ENCODE measurements at places on chromosomes 4 and X. TPM values are rescaled to one million over a fixed set of nuclear protein-coding genes. Genes with fewer than 3 reads are reported as not detected.

DNA sequence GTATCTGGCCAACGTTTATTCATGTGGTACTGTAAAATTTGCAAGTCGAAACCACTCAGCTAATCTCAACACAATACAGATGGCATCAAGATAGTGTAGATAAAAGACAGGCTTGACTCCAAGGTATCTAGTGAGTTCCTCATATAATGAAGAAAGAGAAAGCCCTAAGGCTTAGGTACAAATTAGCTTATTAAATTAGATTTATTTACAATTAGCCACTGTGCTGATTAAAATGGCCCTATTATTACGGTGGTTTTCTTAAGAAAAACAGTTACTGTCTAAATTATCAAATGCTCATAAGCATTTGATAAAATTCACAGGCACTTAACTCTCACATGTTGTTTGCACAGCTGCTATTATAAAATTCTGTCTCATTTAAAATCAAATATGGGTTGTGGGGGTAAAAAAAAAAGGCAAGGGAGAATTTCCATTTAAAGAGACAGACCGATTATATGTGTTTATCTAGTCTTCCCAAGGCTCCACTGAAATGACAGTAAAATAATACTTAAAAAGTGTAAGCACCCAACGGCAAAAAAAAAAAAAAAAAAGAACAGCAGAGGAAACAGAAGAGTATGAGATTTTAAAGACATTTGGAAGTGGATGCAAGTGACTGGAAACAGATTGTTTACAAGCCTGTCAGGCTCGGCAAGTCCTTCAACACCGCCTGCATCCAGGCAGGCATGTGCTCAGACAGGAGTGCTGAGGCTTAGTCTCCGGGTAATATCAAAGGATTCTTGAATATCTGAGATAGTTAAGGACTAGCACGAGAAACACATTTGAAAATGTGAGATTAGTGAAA lies 55.1 kb downstream of the FAM13A start:
- DNase-seq, result no peak

DNA sequence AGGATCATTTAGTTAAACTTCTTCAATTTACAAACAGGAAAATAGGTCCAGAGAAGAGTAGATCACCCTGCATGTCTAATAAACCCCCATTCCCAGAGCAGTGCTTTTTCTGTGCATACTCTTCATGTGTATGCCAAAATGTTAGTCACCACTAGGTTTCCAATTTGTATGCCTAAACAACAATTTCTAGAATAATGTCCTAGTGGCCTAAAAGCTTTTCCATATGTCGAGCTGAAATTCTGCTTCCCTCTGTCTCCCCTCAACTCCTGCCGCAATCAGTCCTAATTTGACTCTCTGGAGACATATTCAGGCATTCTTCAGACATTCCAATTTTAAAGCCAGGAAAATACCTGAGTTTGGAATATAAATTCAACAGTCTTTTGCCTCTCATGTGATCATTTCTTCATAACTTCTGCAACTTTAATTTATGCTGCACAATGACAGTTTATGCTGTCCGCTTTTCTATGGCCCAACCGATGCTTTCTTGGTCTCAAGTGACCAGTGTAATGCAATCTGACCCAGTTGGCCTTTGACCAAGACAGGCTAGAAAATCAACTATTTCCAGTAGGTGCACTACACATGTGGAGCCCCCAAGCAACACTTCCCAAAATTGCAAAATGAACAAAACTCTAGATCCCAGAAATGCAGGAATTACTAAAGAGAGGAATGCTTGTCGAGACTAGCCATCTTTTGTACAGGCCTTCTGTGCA lies 122.9 kb upstream of the FMR1 start:
- no peak for DNase-seq

- no peak for DNase-seq
These were observed 31.5 kb downstream of the SMS start for GRCh38 chrX:21972046-21972445.

DNA sequence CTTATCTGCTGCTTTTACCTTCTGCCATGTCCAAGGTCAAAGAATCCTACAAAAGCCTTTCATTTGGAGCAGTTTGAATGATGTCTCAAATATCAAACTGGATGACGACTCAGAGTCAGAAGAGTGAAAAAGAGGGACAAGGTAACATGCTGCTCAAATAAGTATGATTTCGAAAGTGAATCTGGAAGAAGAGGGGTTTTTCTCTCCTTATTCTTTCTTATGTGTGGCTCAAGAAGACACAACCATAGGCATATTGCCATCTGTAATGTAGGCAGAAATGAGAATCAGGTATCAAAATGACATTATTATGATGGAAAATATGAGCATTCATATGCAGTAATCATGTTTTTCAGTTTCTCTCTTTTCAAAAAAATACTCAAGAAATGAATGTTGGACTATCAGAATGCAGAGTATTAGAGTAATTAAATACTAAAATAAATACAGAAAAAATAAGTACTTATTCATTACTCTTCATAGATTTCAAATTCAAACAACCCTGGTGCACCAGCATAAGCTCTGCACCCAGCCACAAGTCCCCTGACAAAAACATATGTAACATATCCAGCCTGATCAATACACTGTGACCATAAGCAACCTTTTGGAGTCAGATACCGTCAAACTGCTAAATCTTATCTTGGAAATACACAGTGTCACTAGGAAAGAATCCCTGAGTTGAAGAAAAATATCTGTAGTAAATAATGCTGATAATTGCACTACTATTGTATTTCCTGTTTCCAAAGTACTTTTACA lies 468.6 kb downstream of the INPP4B start:
- no peak for DNase-seq

DNA sequence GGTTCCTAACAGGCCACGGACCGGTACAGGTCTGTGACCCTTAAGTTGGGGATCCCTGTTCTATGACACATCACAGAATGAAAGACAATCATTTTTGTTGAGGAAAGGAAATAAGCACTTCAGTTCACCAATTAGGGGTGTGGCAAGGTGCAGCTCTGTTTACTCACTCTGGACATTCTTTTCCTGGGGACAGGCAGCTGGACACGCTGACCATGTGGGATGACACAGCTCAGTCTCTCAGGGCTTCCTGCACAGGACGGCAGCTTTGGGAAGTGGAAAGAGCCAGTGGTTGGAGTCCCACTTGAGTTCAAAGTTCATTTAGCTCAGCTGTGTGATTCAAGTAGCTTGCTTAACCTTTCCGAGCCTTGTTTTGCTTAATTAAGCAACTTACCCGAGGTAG lies 55.7 kb downstream of the NDNF start:
- no peak for DNase-seq

DNA sequence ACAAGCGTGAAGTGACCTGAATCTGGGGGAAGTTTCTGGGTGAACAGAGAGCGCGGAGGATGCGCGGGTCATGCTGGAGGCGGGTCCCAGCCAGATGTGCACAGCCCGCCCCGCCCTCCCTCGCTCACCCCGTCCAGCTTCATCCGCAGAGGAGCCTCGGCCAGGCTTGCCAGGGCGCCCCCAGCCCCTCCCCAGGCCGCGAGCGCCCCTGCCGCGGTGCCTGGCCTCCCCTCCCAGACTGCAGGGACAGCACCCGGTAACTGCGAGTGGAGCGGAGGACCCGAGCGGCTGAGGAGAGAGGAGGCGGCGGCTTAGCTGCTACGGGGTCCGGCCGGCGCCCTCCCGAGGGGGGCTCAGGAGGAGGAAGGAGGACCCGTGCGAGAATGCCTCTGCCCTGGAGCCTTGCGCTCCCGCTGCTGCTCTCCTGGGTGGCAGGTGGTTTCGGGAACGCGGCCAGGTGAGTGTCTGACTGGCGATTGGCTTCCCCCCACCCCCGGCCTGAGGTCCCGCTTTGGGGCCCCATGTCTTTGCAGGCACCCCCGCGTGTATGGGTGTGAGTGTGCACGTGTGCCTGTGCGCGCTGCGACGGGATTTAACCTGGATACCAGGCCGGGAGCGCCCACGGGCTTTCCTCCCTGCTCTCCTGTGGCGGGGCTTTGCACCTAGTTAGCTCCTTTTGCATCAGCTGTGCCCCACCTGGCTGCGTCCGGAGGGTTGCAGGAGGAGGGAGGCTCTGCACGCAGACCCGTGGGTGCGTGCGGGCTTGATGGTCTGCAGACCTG lies at the start of gene EGFL6:
TSS of gene EGFL6 (plus strand) at position 123 of the 782 bp plus-strand sequence. CDS start at position 384, 261 bp downstream.
- DNase-seq, result peak; percentile 43

DNA sequence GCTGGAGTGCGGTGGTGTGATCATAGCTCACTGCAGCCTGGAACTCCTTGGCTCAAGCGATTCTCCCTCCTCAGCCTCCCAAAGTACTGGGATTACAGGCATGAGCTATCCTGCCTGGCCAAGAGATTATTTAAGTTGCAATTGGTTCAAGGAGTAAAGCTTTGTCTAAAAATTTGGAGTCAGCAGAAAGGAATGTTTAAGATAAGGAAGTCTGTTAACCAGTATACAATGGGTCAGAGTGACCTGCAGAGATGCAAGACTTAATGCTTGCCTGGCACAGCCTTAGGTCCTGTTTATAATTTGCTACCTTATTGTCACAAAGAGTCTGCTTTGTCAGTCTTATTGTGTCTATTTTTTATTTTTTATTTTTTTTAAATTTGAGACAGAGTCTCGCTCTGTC lies 826.2 kb downstream of the NLGN4X start:
- no peak for DNase-seq

- no peak for DNase-seq
These were observed 71.7 kb upstream of the S100G start for GRCh38 chrX:16578218-16578617.

DNA sequence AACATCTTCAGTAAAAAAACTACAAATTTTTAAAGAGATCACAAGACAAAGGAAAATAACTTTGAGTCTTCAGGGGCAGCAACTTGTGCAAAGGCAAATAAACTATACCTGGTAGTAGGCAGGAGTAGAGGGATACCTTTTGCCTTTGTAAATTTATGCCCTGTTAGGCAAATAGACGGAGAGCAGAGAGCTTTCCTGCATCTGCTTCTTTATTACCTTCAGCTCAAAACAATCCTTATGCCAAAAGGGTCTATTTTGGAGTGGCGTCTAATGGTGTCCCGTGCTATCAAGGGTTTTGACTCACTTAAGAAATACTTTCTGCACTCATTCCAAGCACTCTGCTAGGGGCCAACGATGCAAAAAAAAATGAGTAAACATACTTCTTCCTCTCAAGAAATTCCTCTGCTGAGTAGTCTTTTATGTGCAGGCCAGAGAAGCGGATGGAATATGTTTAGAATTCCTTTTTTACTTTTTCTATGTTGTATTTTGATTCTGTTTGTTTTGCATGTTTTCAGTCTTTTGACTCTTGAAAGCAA lies 131.9 kb downstream of the ANXA5 start:
- DNase-seq, result no peak

DNA sequence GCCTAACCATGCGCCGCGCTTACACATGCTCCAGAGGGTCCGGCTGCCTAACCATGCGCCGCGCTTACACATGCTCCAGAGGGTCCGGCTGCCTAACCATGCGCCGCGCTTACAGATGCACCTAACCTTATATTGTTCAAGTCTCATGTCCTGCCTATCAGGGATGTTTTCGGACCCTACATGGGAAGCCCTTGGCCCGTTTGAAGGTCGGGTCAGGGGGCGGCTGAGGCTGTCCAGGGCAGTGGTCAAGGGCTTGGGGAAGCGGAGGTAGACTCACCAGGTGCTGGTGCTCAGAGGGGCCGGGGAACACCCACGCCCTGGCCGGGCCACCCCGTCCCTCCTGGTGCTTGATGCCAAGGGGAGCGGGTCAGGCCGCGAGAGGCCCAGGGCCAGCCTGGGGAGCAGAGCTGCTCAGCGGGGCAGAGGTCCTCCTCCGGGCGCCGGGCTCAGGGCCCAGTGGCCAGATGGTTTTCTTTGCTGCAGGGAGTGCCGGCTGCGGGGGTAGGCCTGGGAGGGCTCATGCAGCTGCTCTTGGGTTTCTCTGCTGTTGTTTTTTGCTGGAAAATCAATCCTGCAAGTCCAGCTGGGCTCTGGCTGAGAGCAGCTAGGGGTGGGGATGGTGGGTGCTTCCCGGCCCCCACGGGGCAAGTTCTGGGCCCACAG lies 35.4 kb upstream of the SPON2 start:
- DNase-seq, result peak; percentile 68

DNA sequence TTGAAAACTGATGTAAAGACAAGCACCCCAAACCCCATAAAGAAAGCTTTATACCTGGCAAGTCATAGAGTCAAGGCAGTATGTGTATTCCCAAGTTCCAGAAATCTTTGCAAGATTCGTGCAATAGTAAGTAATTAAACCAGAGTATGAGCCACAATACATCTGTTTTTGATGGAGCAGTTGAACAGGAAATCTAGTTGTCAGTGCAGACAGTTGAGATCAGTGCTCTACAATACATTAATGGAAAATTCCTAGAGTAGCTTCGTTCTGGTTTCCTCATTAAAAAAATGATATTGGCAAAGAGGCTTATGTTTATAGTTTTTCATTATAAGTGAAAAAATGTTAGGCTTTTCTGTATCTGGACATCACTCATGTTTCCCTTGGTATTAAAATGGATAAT lies 575.3 kb downstream of the TRIML1 start:
- no peak for DNase-seq

The HPSE gene
- 1.3 TPM for total RNA-seq

The PFKFB1 gene
- total RNA-seq, result 15.1 TPM

The SLITRK4 gene
- 0.09 TPM for total RNA-seq

The SPANXA2 gene
- not detected for total RNA-seq

The CXorf49 gene
- total RNA-seq, result not detected

The FATE1 gene
- not detected for total RNA-seq

The GRID2 gene
- not detected for total RNA-seq

Data from right lobe of liver (tissue), 6 donors.